ENCODE measurements at places on chromosomes 4 and X. TPM values are rescaled to one million over a fixed set of nuclear protein-coding genes. Genes with fewer than 3 reads are reported as not detected.

CXCL6 gene
- total RNA-seq: 2.2 TPM

GRCh38 chr4:26613237-26613636, 29.4 kb downstream of the TBC1D19 start:
- DNase-seq: no peak

GRCh38 chrX:109378281-109378680, 103.6 kb downstream of the GUCY2F start:
- no peak for DNase-seq

DNA sequence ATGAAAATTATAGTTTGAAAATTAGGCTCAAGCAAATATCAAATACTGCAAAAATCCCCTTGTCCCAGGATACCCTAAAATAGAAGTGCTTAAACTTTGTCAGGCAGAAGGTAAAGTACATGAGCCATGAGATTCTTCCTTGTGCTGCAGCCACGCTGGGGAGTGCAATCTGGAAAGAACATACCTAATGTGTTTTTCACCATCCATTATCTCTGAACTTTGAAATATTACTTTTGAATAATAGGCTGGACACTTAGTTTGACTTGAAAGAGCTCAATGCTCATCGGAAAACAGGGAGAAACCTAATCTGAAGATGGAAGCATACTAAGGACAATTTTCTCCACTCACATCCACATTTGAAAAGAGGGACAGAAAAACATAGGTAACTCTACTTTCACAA, 18.9 kb downstream of the THAP9 start:
- no peak for DNase-seq

DNA sequence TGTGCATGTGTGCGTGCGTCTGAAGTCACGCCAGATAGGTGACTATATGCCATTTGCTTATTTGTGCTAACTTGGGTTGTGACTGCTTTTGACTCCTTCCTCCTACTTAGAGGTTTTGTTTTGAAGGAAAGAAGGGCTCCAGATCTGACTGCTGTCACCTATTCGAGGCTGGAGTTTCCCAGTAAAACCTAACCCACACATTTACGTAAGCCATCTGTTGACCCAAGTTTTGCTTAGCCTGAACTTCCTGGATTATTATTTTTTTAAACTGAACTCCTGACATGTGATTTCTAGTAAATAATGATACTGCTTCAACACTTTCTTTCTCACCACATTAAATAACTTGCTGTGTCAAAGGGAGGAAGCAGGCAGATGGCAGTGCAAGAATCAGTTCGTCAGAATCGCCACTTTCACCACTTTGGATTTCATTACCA, 41.5 kb downstream of the DTHD1 start:
- no peak for DNase-seq

GRCh38 chr4:150402871-150403272, 179.1 kb upstream of the MAB21L2 start:
- DNase-seq: no peak

DNA sequence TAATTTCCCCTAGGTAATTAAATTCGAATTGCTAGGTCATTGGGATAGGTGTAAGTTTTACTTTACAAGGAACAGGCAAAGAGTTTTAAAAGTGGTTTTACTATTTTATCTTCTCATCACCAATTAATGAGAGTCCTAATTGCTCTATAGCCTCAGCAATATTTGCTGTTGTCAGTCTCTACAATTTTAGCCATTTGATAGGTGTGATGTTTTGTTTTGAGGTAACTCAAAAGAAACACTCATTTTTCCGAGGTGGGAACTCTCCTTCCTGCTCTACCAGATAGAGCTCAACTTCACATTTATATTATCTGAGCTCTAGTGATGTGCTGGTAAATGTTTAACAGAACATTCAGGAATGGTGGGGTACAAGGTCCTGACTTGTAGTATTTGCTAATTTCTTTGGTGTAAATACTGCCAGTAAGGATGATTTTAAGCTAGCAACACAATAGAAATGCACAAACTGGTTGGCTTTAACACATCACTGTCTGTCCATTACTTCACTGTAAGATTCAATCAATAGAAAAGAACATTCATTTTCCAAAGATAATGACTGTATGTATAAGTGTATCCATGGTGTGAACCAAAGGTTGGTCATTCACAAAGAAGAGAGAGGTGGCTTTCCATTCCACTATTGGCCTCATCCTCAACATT, 62.7 kb downstream of the LDB2 start:
- DNase-seq: no peak

HS6ST2 gene
- under 0.01 TPM for total RNA-seq

GRCh38 chr4:20832826-20833225, 132.6 kb downstream of the PACRGL start:
- DNase-seq: no peak

DNA sequence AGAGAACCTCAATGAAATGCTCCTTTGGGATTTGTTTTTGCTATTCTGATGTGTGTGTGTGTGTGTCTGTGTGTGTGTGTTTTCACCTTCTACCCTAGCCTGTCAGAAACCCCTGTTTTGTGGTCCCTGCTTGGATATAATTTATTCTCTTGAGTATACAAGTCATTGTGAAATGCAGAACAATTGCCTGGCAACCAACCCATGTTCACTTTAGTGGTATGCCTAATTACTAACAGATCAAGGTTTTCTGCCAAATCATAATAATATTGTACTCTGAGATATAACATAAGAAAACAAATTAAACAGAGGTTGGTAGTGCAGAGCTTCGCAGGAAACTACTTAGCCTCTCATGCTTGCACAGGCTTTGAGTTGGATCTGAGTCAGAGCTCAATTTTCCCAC, 7.0 kb upstream of the TET2 start:
- DNase-seq: no peak

LDOC1 gene
- 10.6 TPM for total RNA-seq

GRCh38 chr4:3322059-3322550, 29.3 kb downstream of the RGS12 start:
- no peak for DNase-seq

JADE3 gene
- total RNA-seq: 5.4 TPM

HPF1 gene
- total RNA-seq: 33.9 TPM

STPG2 gene
- total RNA-seq: 1.5 TPM

FHIP1A gene
- total RNA-seq: 9.8 TPM

DNA sequence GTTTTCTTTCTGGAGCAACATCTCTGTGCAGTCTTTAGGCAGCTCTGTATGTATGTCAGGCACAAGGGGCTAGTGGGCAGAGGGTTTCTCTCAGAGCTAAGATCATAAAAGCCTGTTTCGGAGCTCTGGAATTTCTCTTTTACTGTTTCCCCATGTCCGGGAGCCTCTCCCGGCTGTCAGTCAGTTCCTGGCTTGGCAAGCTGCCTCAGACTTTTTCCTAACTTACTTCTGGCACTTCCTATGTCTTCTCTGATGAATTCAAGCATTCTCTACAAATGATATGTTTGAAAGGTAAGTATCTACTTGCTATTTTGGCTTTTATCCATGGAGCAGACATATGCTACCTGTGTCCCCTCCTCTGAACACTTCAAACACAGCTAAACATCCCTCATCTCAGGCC, 129.3 kb upstream of the PGRMC2 start:
- no peak for DNase-seq

DNA sequence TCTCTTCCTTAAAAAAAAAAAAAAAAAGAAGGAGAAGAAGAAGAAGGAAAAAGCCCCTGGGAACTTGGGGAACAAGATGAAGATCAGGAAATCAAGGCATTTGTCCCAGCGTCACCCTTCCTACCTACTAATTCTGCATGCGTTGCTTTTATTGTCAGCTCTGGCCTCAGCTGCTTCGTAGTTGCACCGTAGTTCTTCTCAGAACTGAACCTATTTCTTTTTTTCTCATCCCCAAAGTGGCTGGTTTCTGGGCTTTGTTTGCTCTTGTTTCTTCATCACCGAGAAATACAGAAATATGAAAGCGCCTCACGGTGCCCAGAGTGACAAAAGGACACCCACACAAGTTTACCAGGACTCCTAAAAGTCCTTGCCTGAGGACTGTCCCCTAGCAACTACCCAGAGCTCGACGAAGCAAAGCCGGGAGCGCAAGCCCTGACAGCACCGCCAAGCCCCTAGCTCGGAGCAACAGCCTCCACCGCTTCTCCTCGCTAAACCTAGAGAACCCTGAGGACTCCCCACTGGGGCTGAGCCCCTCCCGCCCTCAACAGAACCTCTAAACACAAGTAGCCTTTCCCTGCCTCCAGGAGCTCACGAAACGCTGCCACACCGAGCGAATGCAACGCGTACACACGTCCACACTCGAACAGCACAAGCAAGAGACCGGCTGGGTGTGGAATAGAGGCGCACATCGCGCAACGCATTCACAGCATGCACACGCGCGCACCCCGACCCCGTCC, 710 bp downstream of the PRKG2 start:
- DNase-seq: no peak

FATE1 gene
- total RNA-seq: not detected

DNA sequence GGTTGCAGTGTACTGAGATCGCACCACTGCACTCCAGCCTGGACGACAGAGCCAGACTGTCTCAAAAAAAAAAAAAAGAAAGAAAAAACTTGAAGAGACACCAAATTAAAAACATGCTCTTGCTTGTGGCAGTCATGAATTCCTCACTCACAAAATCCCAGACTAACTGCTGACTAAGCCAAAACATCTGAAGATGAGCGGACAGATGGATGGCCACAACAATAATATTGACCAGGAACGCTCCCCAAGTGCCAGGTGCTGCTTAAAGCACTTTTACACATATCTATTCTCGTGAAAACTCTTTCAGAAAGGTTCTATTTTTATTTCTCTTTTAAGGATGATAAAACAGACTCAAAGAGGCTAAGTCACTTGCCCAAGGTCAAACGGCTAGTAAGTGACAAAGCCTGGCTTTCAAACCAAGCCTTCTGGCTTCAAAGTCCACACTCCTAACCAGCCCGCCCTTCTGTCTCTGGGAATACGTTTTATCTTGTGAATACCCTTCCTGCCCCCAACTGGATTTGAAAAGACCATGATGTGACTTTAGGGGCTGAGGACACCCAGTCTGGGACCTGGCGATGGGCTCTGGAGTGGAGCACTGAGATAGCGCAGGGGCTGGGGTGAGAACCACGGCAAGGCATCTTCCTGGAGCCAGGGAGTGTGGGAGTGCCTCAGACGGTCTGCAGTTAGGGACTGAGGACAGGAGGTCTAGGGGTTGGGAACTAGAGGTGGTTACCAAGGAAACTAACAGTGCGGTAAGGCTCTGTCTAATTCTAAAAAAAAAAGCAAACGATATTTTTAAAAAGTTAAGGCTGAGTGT, 9.5 kb upstream of the CXCR3 start:
- DNase-seq: no peak

VSIG4 gene
- 97.5 TPM for total RNA-seq

GRCh38 chrX:129653971-129654651, 645 bp downstream of the APLN start:
- no peak for DNase-seq

GRCh38 chr4:182338063-182338462, 94.9 kb downstream of the TENM3 start:
- DNase-seq: no peak

- no peak for DNase-seq
These were observed 25.6 kb downstream of the ATP10D start for GRCh38 chr4:47510506-47511143.

- no peak for DNase-seq
These were observed 2.4 kb upstream of the TBL1X start for GRCh38 chrX:9462456-9462855.

SLC16A2 gene
- total RNA-seq: 12.3 TPM

HAUS3 gene
- 19.7 TPM for total RNA-seq

- DNase-seq: no peak
These were observed 1.5 kb downstream of the MRFAP1 start for GRCh38 chr4:6641971-6642320.
